WERI-Rb-1 (cell line): ENCODE measurements at places on chromosomes 3 and 15.
A peak's percentile ranks its signal among the peaks of the same experiment; 100 is the strongest.

DNA sequence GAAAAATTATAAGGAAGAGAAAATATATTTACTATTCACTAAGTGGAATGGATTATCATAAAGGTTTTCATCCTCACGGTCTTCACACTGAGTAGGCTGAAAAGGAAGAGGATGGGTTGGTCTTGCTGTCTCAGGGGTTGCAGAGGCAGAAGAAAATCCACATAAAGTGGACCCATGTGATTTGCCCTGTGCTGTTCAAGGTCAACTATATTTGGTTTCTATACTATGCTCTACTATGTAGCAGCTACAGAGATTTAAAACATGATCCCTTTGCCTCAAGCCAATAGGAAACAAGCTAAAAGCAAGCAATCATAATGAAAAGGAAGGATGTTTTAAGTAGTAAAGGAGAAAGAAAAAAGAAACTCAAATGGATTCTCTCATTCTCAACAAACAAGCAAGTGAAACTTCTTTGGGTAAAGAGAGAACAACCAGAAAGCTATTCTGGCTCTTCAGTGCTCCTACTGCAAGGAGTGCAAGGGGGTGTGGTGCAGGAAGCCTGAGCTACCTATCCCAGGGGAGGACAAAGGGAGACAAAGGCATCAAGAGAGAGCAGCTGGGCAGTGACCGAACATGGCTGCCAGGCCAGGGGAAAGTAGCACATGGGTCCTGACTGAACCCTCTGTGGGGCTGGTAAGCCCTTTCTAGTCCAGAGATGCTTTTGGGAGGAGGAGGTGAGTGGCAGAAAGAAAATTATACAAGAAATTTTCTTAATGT lies 35.9 kb downstream of the SFMBT1 start:
- no peak for DNase-seq

DNA sequence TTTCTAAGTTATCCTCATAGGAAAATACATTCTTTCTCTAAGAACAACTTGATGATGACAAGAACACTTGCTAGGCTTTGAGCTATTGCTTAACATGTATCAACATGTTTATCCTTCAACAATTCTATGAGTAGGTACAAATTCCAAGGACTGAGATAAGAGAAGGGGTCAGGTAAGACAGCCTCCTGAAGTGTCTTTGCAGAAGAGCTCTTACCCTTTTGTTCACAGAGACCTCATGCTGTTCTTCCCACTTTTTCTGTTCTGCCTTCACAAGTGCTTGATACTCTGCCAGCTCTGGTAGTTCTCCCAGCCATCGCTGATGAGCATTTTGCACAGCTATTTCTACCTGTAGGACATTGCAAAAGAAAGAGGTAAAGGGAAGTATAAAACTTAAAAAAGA lies 50.9 kb downstream of the CEP152 start:
- DNase-seq: no peak

GRCh38 chr3:128889139-128889894 lies 9.9 kb downstream of the ACAD9 start:
- DNase-seq: no peak

GRCh38 chr3:169886671-169887070 lies 16.9 kb upstream of the LRRC31 start:
- DNase-seq: no peak

DNA sequence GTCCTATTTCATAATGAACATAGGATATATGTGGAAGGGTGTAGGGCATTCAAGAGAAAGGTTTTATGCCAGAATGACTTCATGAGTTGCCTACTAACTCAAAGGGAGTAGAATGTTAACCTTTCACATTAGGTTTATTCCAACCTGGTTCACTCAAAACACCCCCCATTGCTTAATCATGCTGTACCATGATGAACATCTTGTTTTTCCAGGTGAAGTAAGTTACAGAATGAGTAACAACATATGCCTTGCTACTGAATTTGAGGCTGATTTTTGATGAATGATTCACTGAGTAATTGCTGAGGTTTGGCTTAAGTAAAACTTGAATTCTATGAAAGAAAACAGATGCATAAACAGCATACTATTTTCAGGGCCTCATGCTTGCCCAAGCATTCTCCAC lies 5.9 kb upstream of the CLDN16 start:
- DNase-seq: no peak

DNA sequence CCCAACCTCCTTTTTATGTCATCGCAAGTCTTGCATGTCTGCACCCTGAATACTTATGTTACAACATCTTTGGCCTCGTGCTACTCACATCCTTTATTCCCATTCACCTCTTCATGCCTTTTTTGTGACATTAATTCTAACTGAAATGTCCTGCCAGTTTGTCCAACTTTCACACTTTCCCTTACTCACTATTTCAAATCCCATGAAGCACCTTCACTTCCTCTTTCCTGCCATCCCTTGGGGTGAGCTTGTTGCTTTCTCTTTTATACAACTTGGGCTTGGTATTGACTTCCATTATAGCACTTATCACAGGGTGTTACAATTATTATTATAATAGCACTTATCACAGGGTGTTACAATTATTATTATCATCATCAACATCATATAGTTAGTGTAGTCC lies 496.3 kb downstream of the NLGN1 start:
- DNase-seq: no peak

- DNase-seq: no peak
Measured at GRCh38 chr15:29866337-29866736, 44.1 kb upstream of the TJP1 start.

DNA sequence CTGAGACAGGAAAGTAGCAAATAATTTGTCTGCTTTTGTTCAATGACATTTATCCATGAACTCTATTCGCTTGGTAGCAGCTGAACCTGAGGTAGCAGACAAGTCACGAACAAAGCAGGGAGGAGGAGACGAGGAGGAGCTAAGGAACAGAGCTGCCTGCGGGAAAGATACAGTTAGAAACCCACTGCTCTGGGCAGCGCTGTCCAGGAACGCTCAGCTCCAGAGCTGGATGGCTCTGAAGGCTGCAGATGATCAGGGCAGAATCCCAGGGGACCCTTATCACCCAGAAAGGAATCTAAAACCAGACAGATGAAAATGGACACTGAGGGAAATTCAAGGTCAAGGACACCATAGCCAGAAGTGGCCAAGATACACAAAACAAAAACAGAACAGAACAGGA lies 257.8 kb downstream of the CD47 start:
- DNase-seq: no peak

DNA sequence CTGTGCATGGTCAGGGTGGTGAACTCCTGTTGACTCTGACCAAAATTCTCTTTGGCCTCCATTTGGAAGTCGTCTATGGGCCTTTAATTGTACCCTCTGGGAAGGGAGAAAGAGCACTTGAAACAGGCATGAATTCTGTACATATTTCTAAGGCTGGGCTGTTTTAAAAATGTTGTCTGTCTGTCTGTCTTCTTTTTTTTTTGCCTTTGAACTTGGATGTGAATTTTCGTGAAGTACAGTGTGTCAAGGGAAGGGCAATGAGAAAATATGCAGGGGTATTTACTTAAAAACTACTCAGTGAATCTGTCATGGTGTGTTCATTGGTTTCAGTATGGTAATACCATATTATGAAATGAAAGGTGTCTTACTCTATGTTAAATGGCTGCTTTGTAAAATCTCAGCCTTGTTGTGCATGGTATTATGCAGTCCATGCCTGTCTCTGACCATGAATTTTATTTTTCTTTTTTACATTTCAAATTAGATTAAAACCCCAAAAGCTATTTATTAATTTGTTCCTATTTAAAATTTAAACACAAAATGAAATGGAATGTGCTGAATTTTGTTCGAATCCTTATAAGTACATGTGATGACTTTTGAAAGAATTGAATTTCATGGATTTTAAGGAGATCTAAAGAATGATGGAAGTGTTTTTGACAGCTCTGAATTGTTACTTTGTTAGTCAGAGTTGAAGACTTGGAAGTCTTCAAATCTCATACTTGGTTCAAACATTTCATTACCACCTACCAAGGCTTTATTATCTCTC lies 51.1 kb downstream of the RARB start:
- DNase-seq: no peak

- peak; percentile 55 for DNase-seq
Measured at GRCh38 chr15:68578980-68579935, at the start of gene CORO2B. Gene CORO2B (plus strand): TSS chr15:68578993. CDS start chr15:68579263, 270 bp downstream.

DNA sequence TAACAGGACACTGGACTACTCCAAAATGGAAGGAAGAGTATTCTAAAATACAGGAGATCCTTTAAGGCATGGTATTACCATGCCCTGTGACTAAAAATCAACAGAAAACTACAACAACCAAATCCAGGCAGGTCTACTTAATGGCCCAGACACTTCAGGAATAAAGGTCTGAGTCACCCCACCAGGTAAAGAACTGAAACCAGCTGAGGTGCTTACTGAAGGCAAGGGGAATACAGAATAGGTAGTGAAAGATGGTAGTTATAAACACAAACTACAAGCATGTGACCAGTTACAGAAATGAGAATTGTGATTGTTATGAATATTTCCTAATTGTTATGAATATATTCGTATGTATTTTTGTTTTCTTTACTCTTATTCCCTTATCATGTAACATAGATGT lies 13.4 kb downstream of the IFT57 start:
- DNase-seq: no peak

- DNase-seq: no peak
Measured at GRCh38 chr3:128805772-128806171, 73.6 kb upstream of the ACAD9 start.

GRCh38 chr3:147945968-147946519 lies 536.9 kb downstream of the ZIC1 start:
- DNase-seq: no peak

GRCh38 chr3:23712656-23713559 lies 92.8 kb upstream of the UBE2E1 start:
- DNase-seq: peak; percentile 68

GRCh38 chr15:91411586-91411985 lies 311.5 kb downstream of the SV2B start:
- no peak for DNase-seq

DNA sequence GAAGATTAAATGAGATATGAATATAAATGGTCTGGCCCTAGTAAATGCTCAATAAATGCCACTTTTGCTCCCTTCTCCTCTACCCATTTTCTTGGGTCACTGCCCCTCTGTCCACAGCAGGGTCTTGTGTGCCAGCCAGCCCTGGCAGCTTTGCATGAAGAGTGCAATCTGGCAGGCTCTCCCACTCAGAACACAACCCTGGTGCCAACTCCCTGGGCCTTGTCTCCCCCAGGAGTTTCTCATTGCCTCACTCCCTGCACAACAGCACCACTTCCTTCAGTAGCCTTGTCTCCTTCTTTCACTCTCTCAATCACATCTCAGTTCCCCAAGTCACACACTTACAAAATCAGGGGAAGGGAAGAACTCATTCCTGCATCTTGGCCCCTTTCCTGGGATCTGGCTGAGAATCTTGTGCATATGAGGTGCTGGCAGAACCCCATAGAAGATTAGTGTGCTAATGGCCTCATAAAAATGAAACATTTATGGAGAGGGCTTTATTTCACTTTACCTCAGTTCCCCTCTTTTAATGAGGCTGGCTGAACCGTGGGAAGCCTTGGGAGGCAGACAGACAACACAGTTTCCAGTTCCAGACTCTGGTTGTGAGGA lies 445.9 kb upstream of the PROK2 start:
- no peak for DNase-seq

- no peak for DNase-seq
Measured at GRCh38 chr3:106184540-106185457, 316.0 kb upstream of the CBLB start.

DNA sequence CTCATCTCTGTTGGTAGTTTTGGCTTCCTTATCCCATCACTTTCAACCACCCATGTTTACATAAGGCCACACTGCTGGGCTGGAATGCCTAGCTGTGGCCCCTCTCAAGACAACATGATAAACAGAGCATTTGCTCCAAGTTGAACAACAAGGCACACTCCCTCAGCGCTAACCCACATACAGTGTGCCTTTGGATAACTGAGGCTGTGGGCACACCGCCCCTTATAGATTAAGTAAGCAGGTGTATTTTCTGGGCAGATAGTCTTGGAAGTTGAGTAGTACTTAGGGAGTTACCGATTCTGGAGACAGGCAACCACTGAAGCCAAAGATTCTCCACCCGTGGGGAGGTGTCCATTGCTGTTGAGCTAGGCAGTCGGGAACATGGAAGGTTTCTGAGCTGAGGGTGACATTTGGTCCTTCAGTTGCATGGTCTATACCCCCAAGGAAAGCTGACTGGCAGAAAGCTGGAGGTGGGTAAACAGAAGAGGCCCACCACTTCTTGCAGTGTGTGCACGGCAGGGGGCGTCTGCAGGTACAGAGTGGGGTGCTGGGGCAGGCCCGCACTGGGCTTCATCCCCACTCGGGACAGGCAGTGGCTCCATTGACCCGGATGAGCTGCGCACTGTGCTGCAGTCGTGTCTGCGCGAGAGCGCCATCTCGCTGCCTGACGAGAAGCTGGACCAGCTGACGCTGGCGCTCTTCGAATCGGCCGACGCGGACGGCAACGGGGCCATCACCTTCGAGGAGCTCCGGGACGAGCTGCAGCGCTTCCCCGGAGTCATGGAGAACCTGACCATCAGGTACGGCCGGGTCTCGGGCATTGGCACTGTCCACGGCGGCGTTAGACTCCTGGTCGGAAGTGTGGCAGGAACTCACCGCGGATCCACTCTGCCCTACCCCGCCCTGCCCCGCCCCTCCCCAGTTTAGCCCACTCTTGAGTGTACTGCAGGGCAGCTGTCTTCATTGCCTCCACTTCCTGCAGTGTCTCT lies 16.8 kb downstream of the NOX5 start:
- DNase-seq: peak; percentile 86

GRCh38 chr3:190697901-190698300 lies 164.6 kb downstream of the GMNC start:
- DNase-seq: no peak

- no peak for DNase-seq
Measured at GRCh38 chr3:54372232-54372631, 249.9 kb downstream of the CACNA2D3 start.

DNA sequence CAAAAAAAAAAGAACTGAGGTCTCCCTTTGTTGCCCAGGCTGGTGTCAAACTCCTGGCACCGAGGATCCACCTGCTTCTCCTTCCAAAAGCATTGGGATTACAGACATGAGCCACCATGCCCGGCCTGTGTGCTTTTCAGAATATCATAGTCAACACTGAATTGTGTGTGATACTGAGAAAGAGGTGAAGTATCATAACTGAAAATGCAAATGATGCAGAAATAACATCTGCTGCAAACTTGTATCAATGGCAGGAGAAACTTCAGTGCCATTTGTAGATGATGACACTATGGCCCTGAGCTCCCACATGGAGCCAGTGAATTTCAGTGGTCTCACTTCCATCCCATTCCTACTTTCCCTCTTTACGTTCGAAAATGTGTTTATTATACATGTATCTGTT lies 21.9 kb downstream of the IL12A start:
- no peak for DNase-seq

GRCh38 chr3:174356596-174356995 lies 502.5 kb upstream of the NAALADL2 start:
- DNase-seq: no peak
